ENCODE measurements at places on chromosomes 11 and 22. TPM values are rescaled to one million over a fixed set of nuclear protein-coding genes. Genes with fewer than 3 reads are reported as not detected.

The ANKK1 gene
- 0.85 TPM for total RNA-seq

The OSM gene
- total RNA-seq = not detected

The FXYD2 gene
- total RNA-seq = 59.8 TPM

The SCGB1A1 gene
- total RNA-seq = not detected

The MMP8 gene
- 0.24 TPM for total RNA-seq

The FOLR1 gene
- total RNA-seq = 2.1 TPM

The NCAM1 gene
- 0.24 TPM for total RNA-seq

The CCDC188 gene
- not detected for total RNA-seq

The CEP164 gene
- total RNA-seq = 18.1 TPM

The TSKU gene
- 14.5 TPM for total RNA-seq

The TIRAP gene
- 1.9 TPM for total RNA-seq

The PAX6 gene
- total RNA-seq = not detected

The LARGE1 gene
- total RNA-seq = 4.3 TPM

The C11orf52 gene
- 1.7 TPM for total RNA-seq

The SERPING1 gene
- total RNA-seq = 2.9 TPM

The ALDH3B1 gene
- total RNA-seq = 3.9 TPM

The C11orf97 gene
- not detected for total RNA-seq

The FBLN1 gene
- 37.1 TPM for total RNA-seq

The LRRC32 gene
- total RNA-seq = 0.72 TPM

The ELF5 gene
- total RNA-seq = 0.43 TPM

The TTLL1 gene
- 7.7 TPM for total RNA-seq

The CADM1 gene
- total RNA-seq = 4.1 TPM

The ARHGAP1 gene
- total RNA-seq = 17.9 TPM

The P2RX6 gene
- total RNA-seq = not detected

The SCARF2 gene
- total RNA-seq = 0.43 TPM

The FAT3 gene
- 1.9 TPM for total RNA-seq

The CLDN5 gene
- total RNA-seq = 7.9 TPM

The DDI1 gene
- not detected for total RNA-seq

The APOA1 gene
- not detected for total RNA-seq

The DBX1 gene
- total RNA-seq = not detected

The TRPM5 gene
- not detected for total RNA-seq
